ENCODE measurements at places on chromosomes 12 and 14.

GRCh38 chr12:23884909-23885308, 64.6 kb downstream of the SOX5 start:
- no peak for DNase-seq

GRCh38 chr12:1870086-1870485, 48.4 kb downstream of the CACNA2D4 start:
- DNase-seq, result no peak

DNA sequence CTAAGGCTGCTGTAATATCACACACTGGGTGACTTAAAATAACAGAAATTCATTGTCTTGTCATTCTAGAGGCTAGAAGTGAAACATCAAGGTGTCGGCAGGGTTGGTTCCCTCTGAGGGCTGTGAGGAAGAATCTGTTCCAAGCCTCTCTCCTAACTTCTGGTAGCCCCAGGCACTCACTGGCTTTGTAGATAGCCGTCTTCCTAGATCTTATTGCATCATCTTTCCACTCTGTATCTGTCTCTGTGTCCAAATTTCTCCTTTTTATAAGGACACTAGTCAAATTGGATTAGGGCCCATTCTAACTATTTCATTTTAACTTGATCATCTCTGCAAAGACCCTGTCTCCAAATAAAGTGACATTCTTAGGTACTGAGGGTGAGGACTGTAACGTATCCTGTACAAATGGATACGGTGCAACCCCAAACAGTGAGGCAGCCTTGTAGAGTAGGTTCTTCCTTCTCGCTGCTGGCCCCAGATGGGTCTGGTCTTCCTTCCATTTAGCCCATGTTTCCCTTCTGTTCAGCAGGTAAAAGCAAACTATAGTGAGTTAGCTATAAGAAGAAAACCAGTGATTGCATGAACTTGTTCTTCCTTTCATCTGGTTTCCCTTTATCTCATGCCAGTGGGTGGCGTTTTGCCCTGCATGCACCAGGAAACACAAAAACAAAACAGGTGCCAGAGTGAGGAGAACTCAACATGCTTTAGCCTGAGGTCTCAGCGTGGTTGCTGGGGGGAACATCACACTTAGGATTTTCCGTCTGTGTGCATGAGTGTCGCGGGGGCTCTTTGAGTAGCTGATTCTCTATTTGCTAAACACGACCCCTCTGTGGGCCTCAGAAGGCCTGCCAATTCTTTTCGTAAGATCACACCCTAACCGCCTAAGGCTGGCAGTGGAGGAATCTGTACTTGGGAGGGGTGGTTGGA, 19.5 kb downstream of the TTC9 start:
- DNase-seq, result no peak

GRCh38 chr12:128797119-128798118, 26.3 kb downstream of the SLC15A4 start:
- no peak for DNase-seq

DNA sequence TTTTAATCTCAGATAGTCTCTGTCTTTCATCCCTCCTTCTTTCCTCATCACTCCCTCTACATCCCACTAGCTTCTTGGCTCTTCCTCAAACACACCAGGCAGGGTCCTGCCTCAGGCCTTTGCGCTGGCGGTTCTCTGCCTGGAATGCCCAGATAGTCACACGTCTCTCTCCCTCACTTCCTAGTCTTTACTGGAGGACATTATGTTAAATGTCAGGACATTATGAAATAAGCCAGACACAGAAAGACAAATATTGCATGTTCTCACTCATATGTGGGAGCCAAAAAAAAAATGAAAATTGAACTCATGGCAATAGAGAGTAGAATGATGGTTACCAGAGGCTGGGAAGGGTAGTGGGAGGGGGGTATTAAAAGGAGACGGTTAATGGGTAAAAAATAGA, 442.0 kb downstream of the MED13L start:
- DNase-seq, result no peak

DNA sequence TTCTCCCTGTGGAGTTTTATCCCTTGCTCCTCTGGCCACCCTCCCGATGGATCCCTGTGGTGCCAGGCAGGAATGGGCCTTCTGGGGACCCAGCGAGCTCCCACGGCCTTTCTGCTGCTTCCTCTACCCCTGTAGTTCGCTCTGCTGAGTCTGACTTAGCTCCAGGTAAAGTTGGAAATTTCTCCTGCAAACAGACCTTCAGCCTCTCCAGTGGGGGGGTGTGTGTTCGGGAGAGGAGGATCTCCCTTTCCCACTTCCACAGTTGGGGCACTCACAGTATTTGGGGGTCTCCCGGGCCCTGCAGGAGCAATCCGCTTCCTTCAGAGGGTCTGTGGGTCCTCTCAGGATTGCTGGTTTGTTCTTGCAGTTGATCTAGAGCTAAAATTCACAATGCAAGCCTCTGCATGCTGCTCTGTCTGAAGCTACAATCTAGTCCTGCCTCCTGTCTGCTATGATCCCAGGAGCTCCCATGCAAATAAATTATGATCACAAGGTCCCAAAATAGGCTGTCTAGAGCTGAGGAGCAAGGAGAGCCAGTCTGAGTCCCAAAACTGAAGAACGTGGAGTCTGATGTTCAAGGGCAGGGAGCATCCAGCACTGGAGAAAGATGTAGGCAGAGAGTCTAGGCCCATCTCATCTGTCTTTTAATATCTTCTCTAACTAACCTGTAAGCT, 18.3 kb downstream of the MTRFR start:
- no peak for DNase-seq

DNA sequence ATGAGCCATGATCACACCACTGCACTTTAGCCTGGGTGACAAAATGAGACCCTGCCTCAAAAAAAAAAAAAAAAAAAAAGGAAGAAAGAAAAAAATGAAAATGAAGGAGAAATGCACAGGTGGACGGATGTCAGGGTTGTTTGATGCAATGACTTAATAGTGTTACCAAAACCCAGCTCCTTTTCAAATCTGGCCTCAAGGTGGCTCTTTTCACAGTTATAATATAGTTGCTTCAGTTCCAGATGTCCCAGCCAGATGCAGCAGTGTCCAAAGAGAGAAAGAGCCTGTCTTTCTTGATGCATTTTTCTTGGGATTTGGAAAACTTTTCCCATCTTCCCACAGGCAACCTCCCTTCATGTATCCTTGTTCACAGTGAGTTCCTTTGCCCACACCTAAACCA, 36.5 kb downstream of the KCNMB4 start:
- DNase-seq, result no peak

DNA sequence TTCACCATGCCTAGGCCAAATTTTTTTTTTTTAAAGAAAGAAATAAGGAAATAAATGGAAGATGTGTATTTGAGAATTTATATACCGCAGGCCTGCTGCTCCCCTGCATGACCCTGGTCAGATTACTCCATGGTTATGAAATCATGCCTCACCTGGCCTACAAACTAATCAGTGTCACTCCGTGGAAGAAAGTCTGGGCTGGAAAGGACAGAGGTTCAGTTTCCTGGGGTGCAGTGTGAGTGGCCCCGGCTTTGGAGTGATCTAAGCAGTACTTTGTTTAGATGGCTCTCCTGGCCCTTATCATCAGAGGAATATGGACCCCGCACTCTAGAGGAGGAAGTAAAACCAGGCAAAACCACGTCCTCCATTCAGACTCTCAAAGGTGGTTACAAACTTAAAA, 9.6 kb downstream of the APOBEC1 start:
- no peak for DNase-seq

GRCh38 chr12:91616416-91616815, 433.8 kb upstream of the DCN start:
- no peak for DNase-seq

DNA sequence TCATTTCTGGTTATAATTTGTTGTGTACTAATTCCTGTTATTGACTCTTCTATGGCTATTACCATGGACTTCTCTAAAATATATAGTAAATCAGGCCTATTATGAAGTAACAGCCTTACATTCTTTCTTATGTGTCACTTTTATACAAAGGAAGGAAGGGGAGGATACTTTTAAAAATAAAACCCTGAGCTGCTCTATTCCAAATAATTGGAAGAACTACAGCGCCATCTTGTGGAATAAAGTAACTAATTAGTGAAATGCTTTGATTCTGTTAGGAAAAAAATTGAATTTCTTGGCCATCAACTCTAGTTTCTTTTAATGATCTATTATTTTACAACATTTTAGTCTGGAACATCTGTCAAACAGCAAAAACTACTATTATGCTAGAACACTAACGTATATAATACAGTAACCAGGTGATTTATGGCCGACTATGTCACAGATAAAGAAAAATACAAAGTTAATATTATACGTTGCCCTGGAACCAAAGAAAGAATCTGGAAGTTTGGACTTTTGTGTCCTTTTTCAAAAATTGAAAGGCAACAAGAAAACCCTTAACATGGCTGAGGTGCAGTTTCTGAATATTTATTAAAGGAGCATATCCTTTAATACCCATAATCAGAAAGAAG, 55.0 kb upstream of the NELL2 start:
- DNase-seq, result peak; percentile 49

- DNase-seq, result no peak
These were observed 24.1 kb downstream of the NUP37 start for GRCh38 chr12:102095677-102096263.
